ENCODE measurements at places on chromosomes 12 and 14.

GRCh38 chr14:76134231-76134630 is 17.5 kb upstream of the GPATCH2L start:
- no peak for DNase-seq

DNA sequence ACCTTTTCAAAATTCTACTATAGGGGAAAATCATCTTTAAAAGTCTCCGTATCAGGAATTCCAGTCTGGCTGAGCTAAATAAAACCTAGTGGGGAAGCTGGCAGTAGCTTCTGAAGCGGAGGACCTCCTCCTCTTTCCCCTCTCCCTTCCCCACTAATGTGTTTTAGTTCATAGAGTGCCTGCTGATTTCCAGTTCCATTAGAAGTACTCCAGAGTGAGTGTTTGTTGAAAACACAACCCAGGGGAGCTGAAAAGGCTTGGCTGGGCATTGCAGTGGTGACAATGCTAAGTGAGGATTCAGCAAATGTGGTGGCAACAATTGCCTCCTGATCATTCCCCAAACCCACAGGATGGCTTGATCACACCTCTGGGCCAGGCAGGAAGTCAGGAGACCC is 144.2 kb upstream of the FRMD6 start:
- DNase-seq, result no peak

- DNase-seq, result peak; percentile 71
Measured at GRCh38 chr14:76876076-76876475, 49.9 kb downstream of the LRRC74A start.

- DNase-seq, result no peak
Measured at GRCh38 chr12:47781479-47782371, 8.7 kb downstream of the SLC48A1 start.

DNA sequence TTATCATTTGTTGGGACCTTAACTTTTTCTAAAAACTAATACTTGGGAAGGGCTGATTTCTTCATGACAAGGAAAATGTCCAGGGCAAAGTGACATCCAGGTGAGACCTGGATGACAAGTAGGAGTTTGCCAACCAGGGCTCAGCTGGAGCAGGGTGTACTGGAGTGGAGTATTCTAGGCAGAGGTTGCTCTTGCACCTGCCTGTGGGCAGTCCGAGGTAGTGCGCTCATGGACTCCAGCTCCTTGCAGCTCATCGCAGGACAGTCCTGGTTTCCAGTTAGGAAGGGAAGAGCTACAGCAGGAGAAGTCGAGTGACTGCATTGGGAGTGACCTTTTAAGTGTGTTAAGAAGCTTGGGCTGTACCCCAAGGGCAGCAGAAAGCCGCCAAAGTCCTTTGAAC is 175.9 kb downstream of the PELI2 start:
- no peak for DNase-seq

DNA sequence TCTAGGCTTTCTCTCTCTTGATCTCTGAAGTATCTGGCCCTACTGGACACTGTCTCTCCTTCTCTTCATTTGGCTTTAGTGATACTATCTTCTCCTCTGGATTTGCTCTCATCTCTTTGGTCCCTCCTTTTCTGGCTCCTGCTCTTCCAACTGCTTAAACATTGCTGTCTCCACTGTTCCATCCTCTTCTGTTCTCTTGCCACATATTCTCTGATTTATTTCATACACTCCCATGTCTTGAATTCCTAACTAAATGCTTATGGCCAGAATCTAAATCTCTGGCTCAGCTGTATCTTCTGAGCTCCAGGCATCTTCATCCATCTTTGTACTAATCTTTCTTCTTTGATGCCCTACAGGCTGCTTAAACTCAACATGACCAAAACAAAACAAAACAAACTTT is 25.5 kb upstream of the PCED1B start:
- DNase-seq, result no peak

GRCh38 chr12:57952766-57953165 is 11.4 kb downstream of the ATP23 start:
- no peak for DNase-seq

- DNase-seq, result no peak
Measured at GRCh38 chr14:103999795-104000440, 57.6 kb upstream of the RD3L start.

DNA sequence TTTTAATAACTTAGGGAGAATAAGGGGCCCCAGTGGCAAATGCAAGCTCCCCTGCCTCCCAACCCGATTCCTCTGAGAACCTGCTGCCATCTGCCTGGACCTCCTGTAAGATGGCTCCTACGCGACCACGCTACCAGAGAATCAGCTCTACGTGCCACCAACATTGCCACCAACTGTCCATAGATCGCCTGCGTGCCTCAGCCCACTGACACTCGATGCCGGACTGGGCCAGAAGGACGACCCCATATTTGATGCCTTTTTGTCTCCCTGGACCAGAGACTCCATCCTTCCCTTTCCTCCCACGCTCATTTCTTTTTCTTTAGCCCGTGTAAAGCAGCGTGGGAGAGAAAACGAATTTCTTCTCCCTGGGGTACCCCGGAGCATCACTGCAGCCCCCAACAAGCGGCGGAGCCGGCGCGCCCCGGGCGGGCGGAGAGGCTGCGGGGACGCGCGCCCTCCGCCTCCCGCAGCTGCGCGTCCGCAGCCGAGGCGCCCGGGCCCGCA is 565 bp upstream of the KLHL42 start:
- peak; percentile 57 for DNase-seq

GRCh38 chr12:54240971-54241588 is 38.8 kb downstream of the CBX5 start:
- DNase-seq, result no peak

DNA sequence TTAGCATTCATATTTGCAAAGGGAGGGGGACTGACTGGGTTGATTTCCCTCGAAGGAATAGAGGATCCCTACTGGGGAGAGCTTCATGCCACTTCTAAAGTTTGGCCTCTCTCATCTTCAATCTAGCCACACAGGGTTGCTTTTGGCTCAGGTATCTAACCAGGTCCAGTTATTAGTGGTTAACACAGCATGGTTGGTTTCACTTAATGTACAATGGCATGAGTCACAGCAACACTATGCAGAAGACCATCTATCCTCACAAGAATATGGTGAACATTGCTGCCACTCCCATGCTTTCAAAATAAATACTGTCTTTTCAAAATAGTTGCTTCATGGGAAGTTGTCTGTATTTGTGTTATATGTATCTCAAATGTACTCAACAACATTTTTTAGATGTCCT is 6.6 kb upstream of the RAB3IP start:
- no peak for DNase-seq

- DNase-seq, result no peak
Measured at GRCh38 chr14:94109915-94110250, 653 bp upstream of the IFI27 start.

DNA sequence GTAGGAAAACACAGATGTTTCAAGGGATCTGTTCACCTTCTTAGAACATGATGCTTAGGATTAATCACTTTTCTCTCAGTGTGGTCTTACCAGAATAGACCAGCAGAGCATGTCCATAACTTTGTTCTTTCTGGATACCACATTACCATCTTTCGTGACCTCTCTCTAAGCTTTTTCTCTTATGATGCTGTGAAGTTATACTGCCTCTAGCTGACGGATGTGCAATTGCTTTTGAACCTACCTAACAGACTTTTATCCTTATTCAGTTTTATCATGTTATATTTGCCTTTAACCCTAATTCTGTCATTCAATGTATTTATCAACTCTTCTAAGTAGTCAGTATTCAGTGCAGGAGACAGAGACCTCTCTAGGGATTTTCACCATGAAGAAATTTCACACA is 246.7 kb downstream of the DACT1 start:
- DNase-seq, result no peak

DNA sequence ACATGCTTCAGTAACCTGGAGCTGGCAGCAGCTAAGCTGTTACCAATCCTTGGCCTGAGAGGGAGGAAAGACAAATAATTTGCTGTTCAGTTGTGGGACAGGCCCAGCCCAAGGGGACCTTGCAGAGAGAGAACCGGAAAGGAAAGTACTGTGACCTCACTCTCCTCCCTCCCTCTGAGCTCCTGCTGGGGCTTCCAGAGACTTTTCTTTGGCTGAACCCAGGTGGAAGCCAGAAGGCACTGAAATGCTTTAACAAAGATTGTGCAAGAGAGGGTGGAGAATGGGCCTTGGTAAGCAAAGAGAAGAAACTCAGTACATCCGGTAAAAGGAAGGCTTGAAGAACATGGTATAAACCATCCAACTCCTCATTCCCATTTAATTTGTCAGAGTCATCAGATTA is 457.1 kb downstream of the GLT1D1 start:
- no peak for DNase-seq

GRCh38 chr14:64919618-64920017 is 5.4 kb downstream of the CHURC1 start:
- DNase-seq, result no peak

DNA sequence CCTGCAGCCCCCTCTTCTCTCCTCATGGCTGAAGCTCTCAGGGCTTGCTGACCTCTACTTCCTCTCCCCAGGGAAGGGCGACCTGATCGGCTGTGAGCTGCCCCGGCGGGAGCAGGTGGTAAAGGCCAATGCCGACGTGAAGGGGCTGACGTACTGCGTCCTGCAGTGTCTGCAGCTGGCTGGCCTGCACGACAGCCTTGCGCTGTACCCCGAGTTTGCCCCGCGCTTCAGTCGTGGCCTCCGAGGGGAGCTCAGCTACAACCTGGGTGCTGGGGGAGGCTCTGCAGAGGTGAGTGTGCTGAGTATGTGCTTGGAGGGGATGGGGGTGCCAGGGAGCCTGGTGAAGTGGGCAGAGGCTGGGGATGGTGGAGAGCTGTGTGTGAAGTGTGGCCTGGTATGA is 13.7 kb downstream of the MCRS1 start:
- no peak for DNase-seq

GRCh38 chr12:121278169-121279070 is 18.1 kb downstream of the CAMKK2 start:
- no peak for DNase-seq

DNA sequence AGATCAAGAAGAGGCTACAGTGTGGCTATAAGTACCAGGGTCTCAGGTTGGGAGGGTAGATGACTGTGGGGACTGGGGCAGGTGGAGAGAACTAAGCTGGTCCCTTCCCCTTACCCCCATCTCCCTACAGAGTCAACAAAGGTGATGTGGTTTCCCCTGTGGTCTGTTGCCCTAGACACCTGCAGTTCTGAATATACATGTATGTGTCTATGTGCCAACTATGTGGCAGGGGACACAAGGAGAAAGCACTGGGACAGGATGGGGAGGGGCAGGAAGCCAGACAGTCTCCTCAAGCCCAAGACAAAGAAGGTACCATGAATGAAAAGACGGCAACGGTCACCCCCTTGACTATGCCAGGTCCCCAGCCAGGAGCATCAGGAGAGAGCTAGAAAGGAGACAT is 4.5 kb upstream of the HDAC7 start:
- no peak for DNase-seq

DNA sequence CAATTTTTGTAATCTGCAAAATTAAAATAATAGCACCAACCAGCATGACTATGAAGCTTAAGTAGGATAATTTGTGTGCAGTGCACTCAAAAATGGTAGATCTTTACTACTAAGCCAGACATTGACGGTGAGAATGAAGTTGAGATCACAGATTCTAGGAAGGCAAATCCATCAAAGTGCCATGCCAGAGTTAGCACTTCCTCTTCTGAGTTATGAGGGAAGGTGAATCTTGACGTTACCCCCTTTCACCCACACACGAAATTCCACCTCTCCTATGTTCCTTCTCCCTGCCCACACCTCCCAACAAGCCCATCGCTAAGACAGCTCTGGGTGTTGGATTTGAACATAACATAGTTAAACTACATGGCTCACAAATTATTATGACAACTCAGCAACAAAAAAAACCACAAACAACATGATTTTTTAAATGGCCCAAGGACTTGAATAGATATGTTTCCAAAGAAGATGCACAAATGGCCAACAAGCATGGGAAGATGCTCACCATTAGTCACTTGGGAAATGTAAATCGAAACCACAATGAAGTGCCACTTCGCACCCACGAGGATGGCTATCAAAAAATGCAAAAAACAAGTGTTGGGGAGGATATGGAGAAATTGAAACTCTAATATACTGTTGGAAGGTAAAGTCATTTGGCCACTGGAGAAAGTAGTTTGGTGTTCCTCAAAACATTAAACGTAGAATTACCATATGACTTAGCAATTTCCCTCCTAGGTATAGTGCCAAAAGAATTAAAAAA is 119.3 kb upstream of the RAP1B start:
- DNase-seq, result no peak

- no peak for DNase-seq
Measured at GRCh38 chr14:36916668-36917067, 255.0 kb downstream of the PAX9 start.

DNA sequence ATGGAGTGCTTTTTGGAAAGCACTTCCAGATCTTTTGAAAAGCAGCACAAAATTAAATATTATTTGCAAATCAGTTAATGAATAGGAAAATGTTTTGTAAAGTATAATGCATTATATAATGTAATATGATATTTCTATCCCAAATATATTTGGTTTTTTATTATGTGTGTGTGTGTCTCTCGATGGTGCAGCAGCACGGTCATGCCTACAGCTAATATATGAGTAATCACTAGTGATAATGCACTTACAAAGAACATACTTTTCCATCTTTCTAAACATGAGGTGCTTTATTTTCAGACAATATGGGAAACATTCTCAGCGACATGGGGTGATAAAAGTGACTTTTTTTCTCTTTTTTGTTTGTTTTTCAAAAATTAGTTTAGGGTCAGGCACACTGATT is 1.3 kb upstream of the EEA1 start:
- DNase-seq, result no peak

DNA sequence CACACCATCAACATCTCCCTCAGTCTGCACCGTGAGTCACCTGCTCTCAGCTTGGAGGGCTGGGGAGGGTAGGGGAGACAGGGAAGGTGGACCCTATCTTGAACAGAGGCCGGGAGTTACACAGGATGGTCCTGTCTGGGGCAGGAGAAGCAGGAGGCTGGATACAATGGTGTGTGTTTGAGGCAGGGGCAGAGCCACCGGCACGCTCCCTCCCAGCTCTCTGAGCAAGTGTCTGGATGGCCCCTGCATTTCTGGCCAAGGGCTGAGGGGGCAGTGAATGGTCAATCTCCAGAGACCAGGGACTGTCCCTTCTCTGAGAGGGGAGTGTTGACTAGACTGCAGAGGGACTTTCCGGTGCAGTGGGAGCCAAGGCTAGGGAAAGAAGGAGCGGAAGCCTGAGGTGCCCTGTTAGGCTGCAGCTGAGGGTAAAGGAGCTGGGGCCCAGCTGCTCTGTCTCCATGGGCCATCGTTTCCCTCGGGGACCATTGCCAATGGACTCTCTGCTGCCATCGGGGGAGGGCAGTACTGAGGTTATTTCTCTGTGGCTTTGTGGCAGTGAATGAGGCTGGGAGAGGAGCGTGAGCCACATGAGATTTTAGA is 1.9 kb downstream of the LRP1-AS start:
- no peak for DNase-seq

DNA sequence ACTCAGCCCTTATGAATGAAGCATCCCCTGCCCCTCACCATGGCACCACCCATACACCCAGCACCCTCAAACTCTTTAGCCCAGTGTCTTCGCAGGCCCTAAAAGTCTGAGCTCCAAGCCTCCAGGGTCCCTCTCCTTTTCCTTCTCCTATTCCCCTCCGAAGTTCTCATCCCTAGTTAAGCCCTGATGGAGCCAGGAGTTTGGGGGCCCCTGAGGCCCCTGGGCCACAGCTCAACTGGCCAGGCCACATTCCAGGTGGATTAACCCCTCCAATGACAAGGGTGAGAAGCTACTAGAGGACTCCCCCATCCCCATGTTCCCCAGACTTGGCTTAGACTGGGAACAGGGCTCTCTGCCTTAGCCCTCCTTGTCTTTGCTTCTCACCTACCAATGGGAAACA is 2.6 kb downstream of the RARG start:
- no peak for DNase-seq
